CD4-positive, alpha-beta memory T cell (primary cell): ENCODE measurements at places on chromosomes 12 and 14.
A peak's percentile ranks its signal among the peaks of the same experiment; 100 is the strongest.

GRCh38 chr14:43204816-43205215, 1302.3 kb downstream of the FSCB start:
- DNase-seq = no peak

- no peak for DNase-seq
Observed at GRCh38 chr12:102708108-102708507, 208.9 kb downstream of the PAH start.

DNA sequence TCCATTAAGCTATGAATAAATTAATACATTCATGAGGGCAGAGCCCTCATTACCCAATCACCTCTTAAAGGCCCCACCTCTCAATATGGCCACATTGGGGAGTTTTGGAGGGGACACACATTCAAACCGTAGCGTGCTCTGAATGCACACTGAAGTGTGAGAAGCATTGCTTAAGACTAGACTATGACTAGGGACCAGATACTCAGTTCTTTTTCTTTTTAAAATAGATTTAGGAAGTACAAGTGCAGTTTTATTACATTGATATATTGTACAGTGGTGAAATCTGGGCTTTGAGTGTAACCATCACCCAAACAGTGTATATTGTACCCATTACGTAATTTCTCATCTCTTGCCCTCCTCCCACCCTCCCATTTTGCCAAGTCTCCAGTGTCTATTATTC, 21.0 kb upstream of the JDP2 start:
- DNase-seq = no peak

- no peak for DNase-seq
Observed at GRCh38 chr14:99119554-99120525, 152.2 kb downstream of the BCL11B start.

- DNase-seq = no peak
Observed at GRCh38 chr12:111417784-111418593, 12.3 kb downstream of the SH2B3 start.

DNA sequence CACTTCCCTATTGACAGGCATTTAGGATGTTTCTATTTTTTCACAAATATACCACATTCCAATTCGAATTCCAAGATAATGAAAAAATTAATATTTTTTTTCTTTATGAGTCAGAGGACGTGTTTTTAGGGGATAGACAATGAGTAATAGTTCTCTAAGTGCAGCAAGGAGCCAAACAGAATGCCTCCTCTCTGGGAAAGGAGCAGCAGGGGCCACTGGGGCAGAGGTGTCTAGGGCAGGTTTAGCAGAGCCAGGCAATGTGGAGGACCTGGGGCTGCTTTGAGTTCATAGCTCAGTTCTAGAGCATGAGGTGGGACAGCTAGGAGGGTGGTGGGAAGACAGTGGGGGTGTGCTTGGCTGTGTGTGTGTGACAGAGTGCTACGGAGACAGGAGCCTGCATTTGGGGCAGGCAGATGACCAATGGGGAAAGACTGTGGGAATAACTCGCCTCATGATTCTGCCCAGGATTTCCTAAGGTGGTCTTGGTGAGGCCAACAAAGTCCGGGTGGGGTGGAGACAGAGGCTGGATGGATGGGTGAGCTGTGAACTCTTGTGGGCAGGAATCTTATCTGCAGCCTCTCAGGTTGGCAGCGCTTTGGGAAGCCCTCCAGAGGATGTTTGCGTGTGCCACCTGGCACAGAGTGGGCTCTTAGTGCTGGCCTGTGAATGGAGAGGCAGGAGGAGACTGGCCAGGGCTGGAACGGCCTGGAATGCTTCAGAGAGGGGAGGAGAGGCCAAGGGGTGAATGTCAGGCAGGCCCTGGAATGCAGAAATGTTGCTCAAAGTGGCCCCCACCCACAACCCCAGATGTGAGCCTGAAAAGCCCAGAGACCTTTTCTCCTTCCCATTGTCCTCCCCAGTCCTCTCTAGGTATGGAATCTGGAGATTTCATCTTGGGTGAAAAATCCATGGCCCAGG, 2.4 kb upstream of the KRT7 start:
- no peak for DNase-seq

DNA sequence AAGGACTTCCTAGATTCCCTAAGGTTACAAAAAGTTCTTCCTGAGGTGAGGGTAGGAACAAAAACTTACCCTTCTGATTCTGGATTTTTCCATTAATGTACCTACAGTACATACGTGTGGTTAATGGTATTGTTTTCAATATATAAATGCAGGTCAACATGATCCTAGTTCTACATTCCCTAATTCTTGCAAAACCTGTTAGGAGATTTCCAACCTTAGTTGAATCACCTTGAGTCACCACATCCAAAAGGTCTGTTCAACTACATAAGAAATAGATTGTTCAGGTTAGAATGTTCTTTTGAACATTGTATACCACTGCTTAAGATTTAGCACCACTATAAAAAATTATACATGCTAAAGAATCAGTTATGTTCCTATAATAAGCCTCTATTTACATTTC, 118.9 kb downstream of the GARIN6 start:
- no peak for DNase-seq

DNA sequence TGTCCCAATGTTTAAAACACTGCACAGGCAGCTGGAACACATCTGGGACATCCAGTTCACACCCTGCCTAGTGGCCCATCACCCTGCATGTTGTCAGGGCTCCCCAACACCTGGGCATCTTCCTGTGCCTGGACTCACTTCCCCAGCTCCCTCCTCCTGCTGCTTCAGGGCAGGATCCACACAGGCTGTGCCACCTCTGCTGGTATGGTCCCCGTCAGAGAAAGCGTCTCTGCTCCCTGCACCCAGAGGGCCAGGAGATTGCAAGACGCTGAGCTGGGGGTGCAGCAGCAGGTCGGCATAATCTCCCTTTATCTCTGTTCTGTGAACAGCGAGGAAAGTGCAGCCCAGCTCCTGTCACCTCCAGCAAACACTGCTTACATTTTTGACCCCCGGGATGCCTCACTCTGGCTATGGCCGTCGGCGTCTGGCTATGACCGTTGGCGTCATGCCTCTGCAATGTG, 124.3 kb downstream of the ADGRD1 start:
- no peak for DNase-seq

- no peak for DNase-seq
Observed at GRCh38 chr14:104867371-104868059, 2.4 kb downstream of the CEP170B start.

DNA sequence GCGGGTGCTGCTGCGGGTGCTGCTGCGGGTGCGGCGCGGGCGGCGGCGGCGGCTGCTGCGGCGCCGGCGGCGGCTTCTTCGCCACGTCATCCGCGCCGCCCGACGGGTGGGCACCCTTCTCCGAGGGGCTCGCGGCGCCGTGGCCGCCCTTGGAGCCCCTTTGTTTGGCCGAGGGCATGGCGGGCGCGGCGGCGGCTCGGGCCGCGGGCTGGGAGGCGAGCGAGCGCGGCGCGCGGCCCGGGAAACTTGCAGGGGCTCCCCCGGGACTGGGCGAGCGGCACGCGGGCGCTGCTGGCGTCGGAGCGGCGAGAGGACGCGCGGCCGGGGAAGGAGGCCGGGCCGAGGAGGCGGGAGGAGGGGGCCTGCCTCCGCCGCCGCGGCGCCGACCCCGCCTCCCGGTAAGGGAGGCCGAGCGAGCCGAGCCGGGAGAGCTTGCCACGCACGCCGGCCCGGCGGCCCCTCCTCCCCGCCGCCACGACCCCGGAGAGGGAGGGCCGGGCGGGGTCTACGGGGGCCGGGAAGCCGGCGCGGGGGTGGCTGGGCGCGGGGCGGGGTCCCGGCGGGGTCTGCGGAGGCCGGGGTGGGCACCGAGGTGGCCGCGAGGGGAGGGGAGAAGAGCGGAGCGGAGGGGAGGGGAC, at the start of gene CKAP4:
CKAP4 (minus strand) TSS at position 347 of the 638 bp plus-strand sequence; CDS start at position 178, 169 bp downstream.
- DNase-seq = peak; percentile 65

DNA sequence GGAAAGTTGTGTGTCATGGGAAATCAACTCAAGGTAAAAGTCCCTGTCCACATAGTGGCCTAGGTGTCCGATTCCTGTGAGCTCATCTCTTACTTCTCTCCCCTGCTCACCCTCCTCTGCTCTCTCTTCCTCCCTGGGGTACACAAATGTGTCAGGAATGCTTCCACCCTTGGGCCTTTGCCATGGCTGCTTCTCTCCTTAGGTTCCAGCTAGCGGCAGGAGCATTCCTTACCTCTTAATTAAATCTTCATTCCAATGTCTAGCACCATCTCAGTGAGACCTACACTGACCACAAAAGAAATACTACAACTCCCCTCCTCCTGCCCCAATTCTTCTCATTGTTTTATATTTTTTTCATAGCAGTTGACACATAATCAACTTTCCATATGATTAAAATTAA, 298.6 kb downstream of the PDZRN4 start:
- no peak for DNase-seq
